SW480 (cell line): ENCODE measurements at places on chromosomes 4 and X.

- DNase-seq: peak; percentile 2
Observed at GRCh38 chrX:80216086-80216485, 201.5 kb downstream of the TBX22 start.

- no peak for DNase-seq
Observed at GRCh38 chr4:180808862-180809261, 1434.3 kb upstream of the TENM3 start.

DNA sequence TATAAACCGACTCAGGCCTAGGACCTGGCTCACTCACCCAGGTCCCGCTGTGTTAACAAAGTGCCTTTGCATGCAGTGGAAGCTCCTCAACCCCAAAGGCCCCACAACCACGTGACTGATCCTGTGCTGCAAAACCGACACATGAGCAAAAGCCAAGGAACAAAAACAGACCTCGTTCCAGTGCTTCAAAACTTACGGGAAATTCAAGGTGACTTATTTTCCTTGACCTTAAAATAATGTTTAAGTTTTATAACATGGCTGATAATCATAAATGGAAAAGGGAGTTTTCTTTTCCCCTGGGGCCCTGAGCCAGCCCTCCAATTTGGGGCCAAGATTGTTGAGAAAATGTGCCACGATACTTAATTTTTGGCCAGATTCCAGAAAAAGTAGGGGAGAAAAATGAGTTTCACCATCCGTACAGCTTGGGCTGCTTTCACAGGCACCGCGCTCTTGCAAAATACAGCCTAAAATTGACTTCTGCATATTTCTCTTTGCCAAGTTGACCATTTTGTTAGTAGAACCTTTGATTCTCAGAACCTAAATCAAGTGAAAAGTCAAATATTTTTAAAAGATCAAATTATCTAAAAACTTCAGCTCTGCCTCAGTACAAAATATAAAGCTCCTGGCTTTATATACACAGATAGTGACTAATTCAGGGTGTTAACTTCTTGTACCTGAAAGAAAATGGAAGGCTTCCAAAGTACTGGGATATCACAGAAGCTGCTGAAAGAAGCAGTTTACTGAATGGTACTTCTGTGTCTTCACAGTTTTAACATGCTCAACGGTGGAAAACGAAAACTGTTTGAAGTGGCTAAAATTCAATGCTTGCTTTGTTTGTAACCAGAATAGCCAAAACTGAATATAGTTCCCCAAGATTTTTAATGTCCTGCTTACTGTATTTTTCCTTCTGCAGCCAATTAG, 93.8 kb downstream of the APBB2 start:
- DNase-seq: no peak

- no peak for DNase-seq
Observed at GRCh38 chr4:66639361-66639760, 905.9 kb downstream of the CENPC start.

DNA sequence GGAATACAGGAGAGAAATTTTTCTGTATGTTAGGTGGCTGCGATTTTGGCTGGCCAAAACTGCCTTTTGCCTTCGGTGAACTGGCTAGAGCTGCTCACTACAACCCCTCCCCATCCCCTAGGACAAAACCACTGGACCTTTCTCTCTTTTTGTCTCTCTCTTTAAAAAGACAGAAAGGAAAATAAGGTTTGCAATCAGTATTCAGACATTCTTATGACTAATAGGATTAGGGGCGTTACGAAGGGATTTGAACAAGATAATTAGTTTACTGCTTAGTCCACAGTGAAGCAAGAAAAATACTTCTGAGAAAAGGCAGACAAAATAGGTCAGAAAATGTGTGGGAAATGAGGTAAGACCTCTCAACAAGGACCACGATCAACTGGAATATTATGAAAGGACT, 180.4 kb downstream of the SLIT2 start:
- DNase-seq: no peak

GRCh38 chr4:86981789-86982188, 47.0 kb downstream of the AFF1 start:
- DNase-seq: no peak

- no peak for DNase-seq
Observed at GRCh38 chr4:85725721-85726170, 250.8 kb downstream of the ARHGAP24 start.

DNA sequence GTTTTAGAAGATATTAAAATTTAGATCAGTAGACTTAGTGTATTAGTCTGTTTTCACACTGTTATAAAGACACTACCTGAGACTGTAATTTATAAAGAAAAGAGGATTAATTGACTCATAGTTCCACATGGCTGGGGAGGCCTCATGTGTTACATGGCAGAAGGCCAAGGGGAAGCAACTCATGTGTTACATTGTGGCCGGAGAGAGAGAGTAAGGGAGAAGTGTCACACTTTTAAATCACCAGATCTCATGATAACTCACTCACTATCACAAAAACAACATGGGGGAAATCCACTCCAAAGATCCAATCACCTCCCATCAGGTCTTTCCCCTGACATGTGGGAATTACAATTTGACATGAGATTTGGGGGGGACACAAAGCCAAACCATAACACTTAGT, 1159.7 kb upstream of the PCDH7 start:
- DNase-seq: no peak

DNA sequence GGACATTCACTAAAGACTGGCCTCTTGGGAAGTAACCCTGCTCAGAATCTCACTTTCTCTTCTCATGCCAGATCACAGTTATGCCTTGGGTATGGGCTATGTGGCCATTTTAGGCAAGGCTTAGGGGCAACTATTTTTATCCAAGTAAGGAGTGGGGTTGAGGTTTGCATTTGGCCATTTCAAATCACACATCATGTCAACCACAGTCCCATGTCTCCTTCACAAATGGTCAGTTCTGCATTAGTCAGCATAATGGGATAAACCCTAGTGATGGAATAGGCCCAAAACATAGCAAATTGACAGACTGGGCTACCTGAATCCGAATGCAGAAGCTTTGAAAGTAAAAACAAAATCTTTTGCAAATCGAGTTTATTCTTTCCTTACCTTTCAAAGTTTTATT, 827 bp upstream of the RTL3 start:
- no peak for DNase-seq

DNA sequence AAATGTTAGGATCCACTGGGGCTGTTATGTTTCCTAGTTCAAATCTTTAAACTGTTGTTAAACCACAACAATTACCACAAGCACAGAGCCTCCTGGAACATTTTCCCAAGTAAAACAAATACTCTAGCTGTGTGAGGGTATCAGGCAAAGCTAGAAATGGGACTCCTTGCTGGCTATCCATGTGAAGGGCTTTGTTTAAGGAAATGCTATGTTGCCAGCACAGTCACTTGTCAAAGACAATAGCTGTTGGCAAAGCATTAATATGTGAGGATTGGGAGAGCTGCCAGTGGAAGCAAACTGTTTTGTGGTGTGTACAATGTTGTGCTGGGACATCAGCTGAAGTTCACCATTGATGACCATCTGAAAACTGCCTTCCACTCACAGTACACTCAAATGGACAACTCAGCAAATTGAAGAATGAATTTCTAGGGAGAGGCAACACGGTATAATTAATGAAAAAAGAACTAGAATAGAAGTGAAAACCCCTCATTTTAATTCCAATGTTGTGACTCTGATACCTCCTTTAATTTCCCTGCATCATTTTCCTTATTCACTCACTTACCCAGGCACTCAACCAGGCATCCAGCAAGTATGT, 100.8 kb downstream of the ANXA3 start:
- DNase-seq: no peak

DNA sequence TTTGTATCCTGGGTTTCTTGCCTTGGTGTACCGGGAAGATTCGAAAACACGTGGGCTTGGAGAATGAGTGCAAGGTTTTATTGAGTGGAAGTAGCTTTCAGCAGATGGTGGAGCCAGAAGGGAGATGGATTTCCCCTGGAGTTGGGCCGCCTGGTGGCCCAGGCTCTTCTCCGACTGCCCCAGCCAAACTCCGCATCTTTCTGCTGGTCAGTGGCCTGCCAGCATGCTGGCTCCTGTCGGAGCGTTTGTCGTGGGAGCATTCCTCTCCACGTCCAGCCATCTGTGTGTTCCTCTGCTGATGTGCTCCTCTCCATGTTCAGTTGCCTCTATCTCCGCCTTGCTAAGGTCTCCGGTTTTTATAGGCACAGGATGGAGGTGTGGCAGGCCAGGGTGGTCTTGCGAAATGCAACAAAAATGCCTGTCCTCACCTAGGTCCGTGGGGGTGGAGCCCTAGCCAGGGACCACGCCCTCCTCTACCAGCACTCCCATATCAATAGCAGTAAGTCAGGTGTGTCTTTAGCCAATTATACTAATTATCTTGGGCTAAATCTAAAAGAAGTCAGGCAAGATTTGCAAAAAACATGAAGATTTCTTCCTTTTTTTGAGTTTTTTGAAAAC, 745.8 kb upstream of the AMOT start:
- DNase-seq: no peak

DNA sequence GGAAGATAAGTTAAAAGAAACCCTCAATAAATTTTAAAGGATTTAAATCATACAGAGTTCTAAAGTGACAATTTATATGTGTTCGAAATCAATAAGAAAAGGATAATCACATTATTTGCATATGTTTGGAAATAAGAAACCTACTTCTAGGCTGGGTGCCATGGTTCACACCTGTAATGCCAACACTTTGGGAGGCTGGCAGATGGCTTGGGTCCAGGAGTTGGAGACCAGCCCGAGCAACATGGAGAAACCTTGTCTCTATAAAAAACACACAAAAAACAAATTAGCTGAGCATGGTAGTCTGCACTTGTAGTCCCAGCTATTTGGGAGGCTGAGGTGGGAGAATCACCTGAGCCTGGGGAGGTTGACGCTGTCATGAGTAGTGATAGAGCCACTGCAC, 8.1 kb upstream of the SAP30 start:
- DNase-seq: no peak
